Stimulated activated CD8-positive, alpha-beta memory T cell treated with anti-CD3 and anti-CD28 coated beads, Interleukin-15, amount 100 ng/mL, for 4 hours (primary cell): ENCODE measurements at places on chromosomes 4 and X.

DNA sequence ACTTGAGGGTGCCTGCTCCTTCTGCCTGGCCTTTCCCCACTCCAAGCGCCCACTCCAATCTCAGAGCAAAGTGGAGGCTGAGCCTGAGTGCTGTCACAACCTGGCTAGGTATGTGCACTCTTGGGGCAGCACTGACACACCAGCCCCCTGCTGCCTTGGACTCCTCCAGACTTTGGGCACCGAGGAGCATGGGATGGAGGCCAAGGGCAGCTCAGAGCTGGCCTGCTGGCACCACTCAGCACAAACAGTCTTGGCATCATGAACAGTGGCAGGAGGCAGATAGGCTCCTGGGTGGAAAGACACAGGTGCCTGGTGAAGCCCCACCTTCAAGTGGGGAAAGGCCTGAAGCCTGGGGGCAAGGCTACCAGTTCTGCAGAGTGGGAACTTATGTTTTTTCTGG lies 91.8 kb downstream of the KCNIP4 start:
- DNase-seq: no peak

DNA sequence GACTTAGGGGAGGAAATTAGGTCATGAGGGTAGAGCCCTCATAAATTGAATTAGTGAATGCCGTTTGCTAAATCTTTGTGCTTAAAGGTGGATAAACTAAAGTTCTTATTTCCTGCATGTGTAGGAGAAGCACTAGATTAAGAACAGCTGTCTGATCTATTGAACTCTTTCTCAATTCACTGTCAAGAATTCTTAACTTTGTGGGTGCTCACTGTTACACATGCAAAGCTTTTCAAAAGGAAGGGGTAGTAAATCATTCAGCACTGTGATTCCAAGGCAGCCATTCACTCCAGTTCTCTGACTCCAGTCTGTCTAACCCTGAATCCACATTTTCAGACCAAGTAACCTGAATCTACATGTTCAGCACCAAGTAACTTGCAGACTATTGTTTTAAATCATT lies 1520.1 kb downstream of the PCDH18 start:
- no peak for DNase-seq

- DNase-seq: peak; percentile 34
Observed at GRCh38 chr4:146521541-146522097, at the start of gene SLC10A7. TSS of gene SLC10A7 (minus strand) at chr4:146521940. CDS start at chr4:146521717, 223 bp downstream.

GRCh38 chr4:74623041-74623440 lies 171.3 kb downstream of the BTC start:
- no peak for DNase-seq

- peak; percentile 1 for DNase-seq
Observed at GRCh38 chrX:153539171-153539978, 21.9 kb downstream of the ATP2B3 start.

DNA sequence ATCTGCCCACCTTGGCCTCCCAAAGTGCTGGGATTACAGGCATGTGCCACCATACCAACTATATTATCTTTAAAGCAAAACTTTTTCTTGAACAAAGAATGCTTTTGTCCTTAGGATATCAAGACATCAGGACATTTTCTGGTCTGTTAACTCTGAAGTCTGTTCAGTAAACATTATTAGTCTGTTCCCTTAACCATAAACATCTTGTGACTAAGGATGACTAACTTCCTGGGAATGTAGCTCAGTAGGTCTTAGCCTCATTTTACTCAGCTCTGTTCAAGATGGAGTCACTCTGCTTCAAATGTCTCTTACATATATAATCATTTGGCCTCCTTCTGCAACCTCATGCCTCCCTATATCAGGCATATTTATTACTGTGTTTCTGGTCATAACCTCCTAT lies 122.9 kb downstream of the UBE2NL start:
- no peak for DNase-seq

GRCh38 chrX:111868726-111869638 lies 7.0 kb upstream of the TRPC5OS start:
- DNase-seq: no peak

- DNase-seq: no peak
Observed at GRCh38 chr4:169661761-169662160, 41.4 kb downstream of the CLCN3 start.

DNA sequence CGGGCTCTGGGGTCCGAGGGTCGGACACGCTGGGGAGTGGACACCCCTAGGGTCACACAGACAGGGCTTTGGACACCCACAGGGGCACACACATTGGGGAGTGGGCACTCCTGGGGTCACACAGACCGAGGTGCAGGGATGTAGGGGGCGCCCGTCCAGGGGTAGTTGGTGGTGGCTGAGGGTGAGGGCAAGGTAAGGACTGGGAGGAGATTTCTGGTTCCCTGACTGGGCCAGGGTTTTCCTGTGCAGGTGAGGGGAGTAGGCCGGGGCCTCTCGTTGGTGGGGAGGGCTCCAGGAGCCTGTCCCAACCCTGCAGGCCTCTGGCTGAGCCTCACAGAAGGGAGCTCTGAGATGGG lies 21.9 kb upstream of the WDR45 start:
- DNase-seq: no peak

DNA sequence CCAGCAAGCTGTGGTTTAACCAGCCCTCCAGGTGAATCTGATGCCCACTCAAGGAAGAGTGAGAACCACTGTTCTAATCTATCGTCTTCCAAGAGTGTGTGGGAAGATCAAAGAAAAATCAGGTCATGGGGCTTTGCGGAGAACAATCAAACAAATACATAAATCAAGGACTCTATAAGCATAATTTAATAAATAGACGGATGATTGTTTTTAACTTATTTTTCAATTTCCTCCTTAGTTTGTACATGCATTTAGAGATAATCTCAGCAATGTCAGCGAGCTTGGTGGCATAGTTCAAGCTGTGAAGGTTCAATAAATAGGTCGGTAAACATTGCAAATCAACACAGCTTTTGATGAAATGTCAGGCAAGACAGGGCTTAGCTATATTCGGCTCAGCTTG lies 84.9 kb downstream of the DMD start:
- no peak for DNase-seq

GRCh38 chr4:154160519-154161301 lies 330.9 kb downstream of the DCHS2 start:
- DNase-seq: no peak

GRCh38 chr4:152072001-152072485 lies 311.2 kb upstream of the GATB start:
- no peak for DNase-seq

GRCh38 chr4:70863099-70863790 lies 23.6 kb upstream of the GRSF1 start:
- no peak for DNase-seq

GRCh38 chr4:159293811-159294515 lies 191.1 kb downstream of the RAPGEF2 start:
- no peak for DNase-seq

- no peak for DNase-seq
Observed at GRCh38 chr4:114361249-114361648, 237.4 kb upstream of the UGT8 start.

DNA sequence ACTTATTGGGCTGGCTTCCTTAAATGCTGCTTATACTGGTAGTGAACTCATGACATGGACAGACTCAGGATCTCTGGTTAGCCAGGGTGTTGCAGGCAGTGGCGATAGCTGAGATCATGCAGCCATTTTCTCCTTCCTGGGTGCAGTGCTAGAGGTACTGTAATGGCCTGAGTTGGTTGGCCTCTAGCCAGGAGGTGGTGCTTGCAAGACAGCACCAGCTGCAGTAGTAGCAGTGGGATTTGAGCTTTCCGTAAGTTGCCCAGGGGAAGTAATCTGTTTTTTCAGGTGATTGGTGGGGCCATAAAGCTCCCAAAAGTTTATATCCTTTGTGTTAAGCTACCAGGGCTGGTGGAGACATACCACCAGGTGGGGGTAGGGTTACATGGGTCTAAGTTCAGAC lies 45.1 kb upstream of the AADAT start:
- no peak for DNase-seq

GRCh38 chr4:25271866-25272265 lies 38.0 kb downstream of the PI4K2B start:
- DNase-seq: no peak

DNA sequence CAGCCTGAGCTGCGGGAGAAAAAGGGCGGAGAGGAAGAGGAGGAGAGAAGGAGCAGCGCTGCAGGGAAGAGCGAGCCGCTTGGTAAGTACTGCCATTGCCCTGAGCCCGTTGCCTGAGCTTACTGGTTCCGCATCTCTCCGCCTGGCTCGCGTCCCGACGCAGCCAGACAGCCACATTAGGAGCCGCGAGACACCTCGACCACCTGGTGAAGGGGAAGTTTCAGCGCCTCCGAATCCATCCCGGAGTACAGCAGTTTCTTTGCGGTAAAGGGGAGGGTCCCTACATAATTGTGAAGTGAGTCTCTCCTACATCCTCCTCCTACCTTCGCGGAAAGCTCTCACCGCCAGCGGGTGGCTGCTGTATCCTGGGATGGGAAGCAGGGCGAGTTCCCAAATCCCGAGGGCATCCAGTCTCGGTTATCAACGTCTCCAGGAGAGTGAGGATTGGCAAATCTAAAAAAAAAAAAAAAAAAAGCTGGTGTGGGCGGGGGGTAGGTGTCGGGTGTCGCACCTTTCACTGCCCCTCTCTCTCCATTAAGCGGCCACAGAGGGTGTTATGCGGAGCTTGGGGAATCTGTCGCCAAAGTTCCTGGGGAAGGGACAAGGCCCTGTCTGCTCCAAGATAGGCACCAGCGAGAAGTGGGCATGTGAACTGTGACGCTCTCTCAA lies 7.9 kb downstream of the TBX22 start:
- no peak for DNase-seq

- DNase-seq: no peak
Observed at GRCh38 chr4:121697564-121697963, 784 bp upstream of the ANXA5 start.

GRCh38 chr4:87688316-87688715 lies 38.2 kb downstream of the DMP1 start:
- no peak for DNase-seq

GRCh38 chr4:8261851-8262535 lies 7.6 kb upstream of the HTRA3 start:
- no peak for DNase-seq

- DNase-seq: no peak
Observed at GRCh38 chr4:100359441-100359840, 158.4 kb downstream of the EMCN start.

- no peak for DNase-seq
Observed at GRCh38 chr4:102022343-102022742, 231.8 kb downstream of the BANK1 start.

DNA sequence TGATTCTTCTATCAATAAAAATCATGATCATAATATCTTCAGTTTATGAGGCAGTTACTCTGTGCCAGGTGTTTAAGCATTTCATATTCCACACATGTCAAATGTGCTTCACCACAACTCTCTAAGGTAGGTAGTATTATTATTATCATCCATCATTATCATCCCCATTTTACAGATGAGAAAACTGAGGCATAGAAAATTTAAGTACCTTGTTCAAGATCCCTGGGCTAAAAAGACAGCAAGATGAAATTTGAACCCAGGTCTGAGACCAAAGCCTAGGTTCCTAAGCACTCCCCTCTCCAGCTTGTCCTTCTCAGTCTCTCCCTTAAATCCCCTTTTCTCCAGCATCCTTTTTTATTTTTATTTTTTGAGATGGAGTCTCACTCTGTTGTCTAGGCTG lies 33.4 kb downstream of the SEPTIN6 start:
- DNase-seq: no peak

DNA sequence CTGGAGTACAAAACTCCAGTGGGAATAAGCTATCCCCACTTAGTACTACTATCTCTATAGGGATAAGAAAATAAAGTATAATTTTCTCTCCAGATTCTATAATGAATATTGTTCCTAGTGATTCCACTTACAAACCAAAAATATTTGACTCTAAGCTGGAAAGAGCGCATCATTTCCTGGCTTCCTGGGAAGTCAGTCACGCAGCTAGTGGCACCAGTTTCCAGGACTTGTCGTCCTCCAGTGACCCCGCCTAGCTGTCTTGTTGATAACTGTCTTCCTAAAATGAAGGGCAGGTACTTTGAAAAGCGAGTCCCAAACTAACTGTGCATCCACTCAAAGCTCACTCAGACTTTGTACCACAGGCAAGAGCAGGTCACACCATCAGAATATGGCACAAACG lies 39.3 kb downstream of the LNX1 start:
- DNase-seq: no peak

- DNase-seq: no peak
Observed at GRCh38 chr4:2850966-2851798, 7.5 kb downstream of the ADD1 start.

DNA sequence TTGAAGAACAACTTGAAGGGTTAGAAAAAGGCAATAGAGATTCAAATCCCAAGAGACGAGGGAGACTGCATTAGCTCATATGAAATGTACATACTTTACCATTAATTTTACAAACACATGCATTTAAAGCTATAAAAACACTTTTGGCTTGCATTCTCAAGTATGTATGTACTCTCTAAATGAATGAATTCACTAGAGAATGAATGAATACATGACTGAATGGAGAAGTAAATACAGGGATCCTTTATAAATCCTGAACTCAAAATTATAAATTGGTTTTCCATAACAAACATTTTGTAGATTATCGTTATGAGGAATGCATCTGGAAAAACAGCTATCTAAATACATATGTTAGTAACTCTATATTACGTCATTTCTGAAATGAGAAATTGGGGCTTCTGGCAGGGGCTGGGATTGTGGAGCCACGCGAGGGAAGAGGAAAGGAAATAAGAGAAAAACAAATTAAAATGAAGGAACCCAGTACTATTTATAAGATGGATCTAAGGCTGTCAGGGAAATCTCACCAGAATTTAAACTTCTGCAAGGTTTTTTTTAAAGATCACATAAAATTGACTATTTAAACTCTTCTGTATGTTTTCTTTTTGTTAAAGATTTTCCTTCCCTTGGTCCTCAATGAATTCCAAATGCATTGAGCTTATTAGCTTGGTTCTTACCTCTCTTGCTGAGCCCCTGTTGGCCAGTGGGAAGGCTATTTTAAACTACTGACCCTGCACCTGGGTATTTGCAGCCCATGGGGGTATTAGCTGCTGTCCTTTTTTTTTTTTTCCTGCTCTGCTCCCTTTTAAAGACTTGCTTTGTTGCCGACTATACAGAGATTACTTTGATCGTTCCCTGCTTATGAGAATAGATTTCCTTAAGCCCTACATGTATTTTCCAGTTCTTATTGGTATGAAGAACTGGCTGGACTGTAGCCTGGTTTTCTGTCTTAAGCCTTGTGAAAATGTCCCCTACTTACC lies 207.8 kb downstream of the ADGRL3 start:
- DNase-seq: no peak

DNA sequence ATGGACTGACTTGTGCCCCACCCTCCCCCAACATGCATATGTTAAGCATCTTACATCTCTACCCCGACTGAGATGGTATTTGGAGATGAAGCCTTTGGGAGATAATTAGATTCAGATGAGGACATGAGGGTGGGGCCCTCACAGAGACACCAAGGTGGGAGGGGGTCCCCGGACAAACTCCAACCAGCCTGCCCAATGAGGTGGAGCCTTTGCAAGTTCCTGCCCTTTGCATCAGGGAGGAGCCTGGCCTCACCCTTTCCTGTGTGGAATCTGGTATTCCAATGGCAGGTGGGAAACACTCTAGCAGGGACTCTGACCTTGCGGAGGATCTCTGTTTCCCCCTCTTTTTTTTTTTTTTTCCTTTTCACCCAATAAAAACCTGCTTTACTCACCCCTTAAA lies 589.9 kb upstream of the BOD1L1 start:
- DNase-seq: no peak
